Lung (tissue), 17 donors: ENCODE measurements at places on chromosomes 5 and 9.

DNA sequence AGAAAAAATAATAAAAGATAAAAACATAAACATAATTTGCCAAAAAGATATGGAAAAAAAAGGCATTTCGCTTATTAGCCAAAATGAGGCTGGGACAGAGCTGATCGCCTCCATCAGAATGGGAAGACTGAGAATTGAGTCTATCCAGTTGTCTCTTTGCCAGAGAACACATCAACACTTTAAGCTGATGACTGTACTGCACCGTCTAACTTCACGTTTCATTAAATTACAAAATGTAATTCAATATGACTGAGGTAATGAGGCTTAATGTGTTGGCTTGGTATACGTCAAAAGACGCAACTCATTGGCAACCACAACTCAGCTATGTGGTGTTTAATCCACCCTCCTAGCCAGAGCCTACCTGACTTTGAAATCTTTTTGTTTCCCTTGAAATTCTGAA, 462.7 kb upstream of the CD180 start:
- DNase-seq: no peak

- DNase-seq: no peak
Observed at GRCh38 chr9:120776788-120777187, 16.4 kb downstream of the FBXW2 start.

GRCh38 chr5:10607023-10607665, 43.3 kb downstream of the ANKRD33B start:
- no peak for DNase-seq

GRCh38 chr9:79221084-79221483, 350.7 kb upstream of the TLE4 start:
- DNase-seq: no peak

DNA sequence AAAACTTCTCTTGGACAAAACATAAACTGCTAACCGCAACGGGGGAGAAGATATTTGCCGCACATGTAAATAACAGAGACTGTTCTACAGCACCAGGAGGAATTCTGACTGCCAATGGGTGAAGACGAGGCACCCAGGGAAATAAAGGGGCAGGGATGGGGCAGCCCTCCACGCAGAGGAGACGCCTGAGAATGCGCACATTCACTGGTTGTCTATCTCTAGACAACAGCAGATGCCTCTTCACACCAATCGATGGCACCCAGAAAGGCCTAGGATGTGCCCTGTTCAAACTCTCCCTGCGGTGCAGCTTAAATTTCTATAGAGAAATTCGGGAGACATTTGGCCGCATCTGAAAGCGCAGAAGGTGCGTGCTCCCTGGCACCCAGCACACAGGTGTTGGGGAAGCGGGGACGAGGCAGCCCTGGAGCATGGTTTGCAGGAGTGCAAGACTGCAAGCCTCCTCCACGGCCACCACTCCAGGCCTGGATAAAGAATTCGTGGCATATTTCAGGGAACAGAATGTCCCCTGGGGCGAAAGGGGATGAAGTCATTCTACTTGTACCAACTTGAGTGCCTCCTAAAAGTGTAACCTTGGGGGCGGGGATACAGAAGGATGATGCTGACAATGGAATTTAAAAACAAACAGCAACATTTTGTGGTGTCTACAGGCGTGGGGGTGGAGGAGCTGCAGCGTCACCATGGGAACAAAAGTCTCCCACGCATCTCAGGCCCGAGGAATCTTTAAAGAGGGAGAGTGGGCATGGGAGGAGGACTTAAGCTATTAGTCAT, 6.3 kb upstream of the IRX2 start:
- DNase-seq: no peak

- DNase-seq: no peak
Observed at GRCh38 chr5:50923768-50924494, 257.5 kb downstream of the PARP8 start.

DNA sequence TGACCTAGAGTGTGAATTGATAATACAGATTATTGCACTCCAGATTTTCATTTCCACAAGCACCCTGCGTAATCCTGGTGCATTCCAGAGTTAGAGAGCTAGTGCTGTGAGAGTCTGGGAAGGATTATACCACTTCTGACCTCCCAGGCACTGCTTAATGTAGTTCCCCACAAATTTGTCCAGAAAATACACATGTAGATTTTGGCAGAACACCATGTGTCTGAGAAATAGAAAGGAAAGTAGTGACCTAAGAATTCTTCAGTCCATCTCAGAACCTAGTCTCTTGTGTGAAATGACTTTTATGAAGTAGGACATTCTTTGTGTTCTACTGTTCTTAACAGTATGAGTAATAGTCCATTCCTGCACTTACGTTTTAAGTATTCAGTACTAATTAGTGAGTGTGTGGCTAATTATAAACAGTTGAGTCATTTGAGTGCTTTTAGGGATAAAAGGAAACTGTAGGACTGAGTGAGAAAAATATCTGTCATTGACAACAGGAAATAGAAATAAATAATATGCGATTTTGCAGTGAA, 27.8 kb upstream of the PTPDC1 start:
- peak; percentile 29 for DNase-seq

DNA sequence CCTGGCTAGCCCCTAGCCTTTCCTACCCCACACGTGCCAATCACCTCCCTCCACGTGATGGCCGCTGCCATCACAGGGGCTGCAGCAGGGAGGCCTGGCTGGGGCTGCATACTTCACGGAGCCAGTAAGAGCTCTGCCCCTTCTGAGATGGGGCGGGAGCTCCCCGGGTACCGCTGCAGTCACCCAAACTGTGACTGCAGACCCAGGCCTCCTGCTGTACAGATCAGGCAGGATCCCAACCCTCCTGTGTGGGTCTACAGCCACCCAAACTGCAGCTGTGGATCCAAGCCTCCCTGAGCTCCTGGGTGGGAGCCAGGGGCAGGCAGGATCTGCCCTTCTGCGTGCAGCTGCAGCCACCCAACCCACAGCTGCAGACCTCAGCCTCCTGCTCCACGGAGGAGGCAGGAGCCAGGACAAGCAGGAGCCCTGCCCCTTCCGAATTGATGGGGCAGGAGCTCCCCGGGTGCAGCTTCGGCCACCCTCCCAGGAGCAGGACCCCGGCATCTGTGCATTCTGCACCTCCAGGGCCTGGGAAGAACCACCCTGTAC, 3.2 kb upstream of the BTNL9 start:
- DNase-seq: no peak

DNA sequence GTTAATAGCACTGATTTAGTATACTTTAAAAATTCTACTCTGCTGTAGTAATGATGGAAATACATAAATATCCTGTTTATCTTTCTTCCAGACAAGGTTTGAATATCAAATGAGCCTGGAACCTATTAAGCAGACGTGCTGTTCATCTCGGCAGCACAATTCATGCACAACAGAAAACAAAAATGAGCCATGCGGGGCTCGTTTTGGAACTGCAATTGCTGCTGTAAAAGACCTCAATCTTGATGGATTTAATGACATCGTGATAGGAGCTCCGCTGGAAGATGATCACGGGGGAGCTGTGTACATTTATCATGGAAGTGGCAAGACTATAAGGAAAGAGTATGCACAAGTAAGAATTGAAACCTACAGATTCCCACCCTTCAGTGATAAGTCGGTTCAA, 79.1 kb upstream of the ITGA2 start:
- no peak for DNase-seq

DNA sequence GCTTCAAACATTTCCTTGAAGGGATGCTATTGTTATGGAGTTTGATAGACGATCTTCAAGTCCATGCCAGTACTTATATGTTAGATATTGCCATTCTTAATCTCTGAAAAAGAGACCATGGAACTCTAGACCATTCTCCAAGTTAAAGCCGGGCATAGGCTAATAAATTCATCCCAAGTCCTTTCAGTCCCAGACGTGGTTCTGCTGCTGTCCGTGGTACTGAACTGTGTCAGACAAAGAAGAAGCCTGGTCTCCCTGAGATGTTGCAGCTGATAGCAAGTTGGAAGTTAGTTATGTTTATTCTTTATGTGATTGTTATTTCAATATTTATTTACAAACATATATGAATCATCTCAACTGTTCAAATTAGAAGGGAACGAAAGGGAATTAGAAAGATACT, 158.7 kb downstream of the NMUR2 start:
- peak; percentile 57 for DNase-seq

DNA sequence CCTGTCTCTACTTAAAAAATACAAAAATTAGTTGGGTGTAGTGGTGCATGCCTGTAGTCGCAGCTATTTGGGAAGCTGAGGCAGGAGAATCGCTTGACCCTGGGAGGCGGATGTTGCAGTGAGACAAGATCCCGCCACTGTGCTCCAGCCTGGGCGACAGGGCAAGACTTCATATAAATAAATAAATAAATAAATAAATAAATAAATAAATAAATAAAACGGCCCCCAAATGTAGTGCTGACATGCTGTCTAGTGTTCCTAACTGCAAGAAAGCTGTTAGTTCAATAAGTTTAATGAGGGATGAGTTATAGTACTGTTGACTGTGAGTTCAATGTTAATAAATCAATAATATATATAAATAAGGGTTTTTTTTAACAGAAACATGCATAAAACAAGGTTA, 7.5 kb upstream of the CYFIP2 start:
- DNase-seq: no peak

DNA sequence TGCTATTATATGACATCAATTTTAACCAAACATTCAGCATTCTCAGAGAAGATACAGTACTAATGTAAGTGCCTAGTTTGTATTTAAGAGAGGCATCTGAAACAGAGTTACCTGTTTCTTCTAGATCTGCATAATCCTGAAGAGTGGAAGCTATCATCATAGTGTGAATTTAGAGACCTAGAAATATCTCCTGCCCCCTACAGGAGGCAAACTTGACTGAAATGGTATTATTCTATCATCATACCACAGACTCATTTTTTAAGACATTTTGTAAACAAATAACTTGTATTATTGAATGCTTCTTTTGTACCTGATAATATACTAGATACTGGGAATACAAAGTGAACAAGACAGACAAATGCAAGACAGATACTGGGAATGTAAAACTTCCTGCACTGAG, 216.8 kb upstream of the RPS23 start:
- no peak for DNase-seq
